NCI-H1105 treated with DMSO at 0.1 percent for 48 hours (cell line): ENCODE measurements at places on chromosomes 7 and 10.
A peak's percentile ranks its signal among the peaks of the same experiment; 100 is the strongest.

DNA sequence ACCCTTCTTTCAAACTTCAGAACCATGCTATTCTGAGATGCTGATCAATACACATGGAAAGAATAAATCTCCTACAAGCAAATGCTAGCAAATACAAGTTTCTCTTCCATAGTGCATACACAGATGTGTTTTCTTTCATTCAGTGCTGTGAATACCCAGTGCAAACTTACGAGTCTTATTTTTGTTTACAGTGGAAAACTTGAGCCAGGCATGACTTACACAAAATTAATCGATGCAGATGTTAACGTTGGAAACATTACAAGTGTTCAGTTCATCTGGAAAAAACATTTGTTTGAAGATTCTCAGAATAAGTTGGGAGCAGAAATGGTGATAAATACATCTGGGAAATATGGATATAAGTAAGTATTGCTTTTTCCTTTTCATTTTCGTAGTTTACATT lies 48.8 kb downstream of the PNLIPRP3 start:
- DNase-seq = no peak

DNA sequence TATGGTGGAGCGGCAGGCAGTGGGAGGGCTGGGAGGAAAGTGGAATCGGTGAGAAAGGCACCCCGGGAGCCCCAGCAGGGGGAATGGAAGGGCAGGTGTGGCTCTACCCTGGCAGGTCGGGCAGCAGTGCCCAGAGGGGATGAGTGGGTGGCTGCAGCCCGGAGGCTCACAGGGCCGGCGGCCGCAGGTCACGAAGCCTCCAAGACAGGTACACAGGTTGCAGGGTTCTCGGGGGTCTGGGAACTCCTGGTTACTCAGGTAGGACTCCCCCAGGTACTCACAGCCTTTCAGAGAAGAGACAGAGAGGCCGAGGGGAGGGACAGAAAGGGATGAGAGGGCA lies 21.8 kb downstream of the KCP start:
- DNase-seq = no peak

GRCh38 chr10:95422233-95422632 lies 131.4 kb upstream of the PDLIM1 start:
- no peak for DNase-seq

GRCh38 chr7:33200282-33200681 lies 70.9 kb downstream of the BBS9 start:
- no peak for DNase-seq

- peak; percentile 80 for DNase-seq
Measured at GRCh38 chr7:68688416-68689086, 909.7 kb upstream of the AUTS2 start.

DNA sequence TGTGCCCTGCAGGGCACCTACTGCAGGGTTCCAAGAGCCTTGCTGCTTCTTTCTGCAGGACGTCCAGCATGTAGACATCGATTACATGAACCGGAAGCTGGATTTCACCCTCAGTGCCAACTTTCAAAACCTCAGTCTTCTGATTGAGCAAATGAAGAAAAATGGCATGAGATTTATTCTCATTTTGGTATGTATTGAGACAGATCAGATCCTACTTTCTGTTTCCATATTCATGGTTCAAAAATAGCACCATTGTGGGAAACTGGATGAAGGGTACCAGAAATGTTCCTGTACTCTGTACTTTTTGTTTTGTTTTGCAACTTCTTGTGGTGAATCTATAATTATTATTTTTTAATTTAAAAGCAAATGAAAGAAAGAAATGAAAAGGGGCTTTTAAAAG lies 64.1 kb downstream of the MGAM2 start:
- DNase-seq = no peak

DNA sequence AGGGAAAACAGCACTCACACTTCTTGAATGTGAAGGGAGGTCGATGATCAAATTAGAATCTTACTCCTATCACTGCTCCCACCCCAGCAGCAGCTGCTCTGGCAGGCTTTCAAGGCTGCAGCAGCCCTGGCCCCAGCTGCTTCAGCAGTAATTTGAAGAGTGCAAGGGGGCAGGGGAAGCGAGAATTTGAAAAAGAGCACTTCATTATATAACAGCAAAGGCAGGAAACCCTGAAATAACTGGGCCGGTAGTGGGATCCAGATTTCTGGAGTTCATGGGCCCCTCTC lies 44.9 kb downstream of the MYPN start:
- peak; percentile 67 for DNase-seq

DNA sequence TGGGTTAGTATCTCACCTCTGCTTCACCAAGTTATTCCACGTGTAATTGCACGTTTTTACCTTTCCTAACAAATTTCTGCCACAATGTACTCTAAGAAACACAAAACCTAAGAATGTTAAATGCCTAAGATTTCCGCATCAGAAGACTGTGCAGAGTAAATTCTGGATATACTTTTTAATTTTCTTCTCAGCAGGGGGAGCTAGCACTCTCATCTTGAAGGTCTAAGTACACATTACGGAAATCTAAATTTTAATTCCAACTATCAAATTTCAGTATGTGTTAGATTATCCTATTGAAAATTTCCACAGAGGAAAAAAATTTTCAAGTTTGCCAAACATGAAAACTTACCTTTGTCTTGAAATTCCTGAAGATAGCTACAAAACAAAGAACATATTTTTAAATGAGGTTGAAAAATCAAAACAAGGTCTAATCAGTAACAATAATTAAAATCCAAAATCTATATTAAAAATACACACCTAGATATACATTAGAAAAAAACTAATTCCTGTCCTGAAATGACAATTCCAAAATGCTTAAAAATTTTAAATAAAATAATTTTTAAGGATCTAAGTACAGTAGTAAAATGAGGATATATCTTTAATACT lies 10.5 kb downstream of the SKAP2 start:
- peak; percentile 46 for DNase-seq

DNA sequence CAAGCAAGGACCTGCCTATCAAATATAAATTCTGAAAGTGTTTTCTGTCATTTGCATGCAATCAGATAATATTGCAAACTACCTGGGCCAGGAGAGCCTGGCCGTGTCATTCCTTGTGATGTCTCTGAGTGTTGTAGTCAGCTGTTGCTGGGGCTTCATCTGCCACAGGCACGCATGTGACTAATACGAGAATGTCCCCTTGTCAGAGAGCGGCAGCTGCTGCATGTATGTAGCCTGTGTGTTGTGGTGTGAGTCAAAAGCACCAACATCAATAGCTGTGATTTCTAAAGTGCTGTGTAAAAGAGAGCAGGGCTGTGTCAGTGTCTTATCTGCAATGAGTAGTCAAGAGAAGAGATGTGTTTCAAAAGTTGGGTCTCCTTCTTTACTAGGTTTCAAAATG lies 155.4 kb downstream of the POU6F2 start:
- DNase-seq = no peak

DNA sequence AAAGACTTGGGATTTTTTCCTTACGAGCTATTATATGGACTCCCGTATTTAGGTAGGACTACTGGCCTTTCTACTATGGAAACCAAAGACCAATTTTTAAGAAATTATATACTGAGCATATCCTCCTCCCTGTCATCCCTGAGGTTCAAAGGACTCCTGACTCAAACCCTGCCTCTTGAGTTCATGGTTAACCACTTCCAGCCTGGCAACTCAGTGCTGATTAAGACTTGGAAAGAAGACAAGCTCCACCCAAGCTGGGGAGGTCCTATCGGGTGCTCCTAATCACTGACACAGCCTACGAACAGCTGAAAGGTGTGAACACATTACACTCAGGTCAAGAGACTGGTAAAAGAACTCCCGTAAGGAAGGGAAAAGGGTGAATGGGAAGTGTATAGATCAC lies 66.8 kb downstream of the LYZL2 start:
- no peak for DNase-seq

- DNase-seq = peak; percentile 19
Measured at GRCh38 chr7:85510287-85510686, 323.4 kb upstream of the SEMA3D start.
